ENCODE measurements at places on chromosomes 6 and 20.

- no peak for DNase-seq
Observed at GRCh38 chr20:2987861-2988260, 55.6 kb upstream of the GNRH2 start.

DNA sequence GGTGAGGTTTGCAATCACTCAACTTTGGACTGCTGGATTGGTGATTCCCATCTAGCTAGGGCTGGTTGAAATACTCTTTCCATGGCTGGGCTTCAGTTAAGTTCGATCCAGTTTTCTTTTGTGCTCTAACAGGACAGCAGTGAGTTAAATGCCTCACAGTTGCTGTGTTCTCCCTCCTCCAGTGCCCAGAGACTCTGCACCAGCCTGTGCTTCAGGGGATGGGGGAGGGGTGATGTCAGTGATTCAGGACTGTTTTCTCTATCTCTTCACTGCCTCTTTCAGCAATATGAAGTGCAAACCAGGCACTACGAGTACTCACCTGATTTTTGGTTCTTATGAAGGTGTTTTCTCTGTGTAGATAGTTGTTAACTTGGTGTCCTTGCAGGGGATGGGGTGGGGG lies 88.2 kb upstream of the FAM83B start:
- no peak for DNase-seq

- peak; percentile 7 for DNase-seq
Observed at GRCh38 chr20:49620364-49621240, 52.7 kb upstream of the PTGIS start.

DNA sequence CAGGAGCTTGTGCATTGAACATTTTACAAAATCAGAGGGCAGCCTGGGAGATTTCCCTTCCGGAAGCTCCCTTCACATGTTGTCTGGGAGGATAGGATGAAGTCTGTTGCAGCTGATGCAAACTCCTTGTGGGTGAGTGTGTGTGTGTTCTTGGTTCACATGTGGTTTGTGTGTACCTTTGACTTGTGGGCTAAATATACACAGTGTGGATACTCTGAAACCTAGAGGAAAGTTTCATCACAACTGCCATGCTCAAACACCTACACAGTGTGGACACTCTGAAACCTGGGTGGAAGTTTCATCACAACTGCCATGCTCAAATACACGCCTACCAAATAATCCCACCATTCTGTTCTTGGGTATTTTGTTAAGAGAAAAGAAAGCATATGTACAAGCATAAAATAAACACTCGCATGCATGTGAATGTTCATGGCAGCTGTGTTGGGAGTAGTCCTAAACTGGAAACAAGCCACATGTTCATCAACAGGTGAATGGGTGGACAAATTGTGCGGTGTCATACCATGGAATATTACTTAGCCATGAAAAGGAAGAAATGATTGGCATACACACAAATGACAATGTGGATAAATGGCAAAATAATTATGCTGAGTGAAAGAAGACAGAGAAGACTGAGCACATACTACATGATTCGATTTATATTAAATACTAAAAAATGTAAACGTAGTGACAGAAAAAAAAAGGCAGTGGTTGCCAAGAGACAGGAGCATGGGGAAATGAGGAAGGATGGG lies 1.8 kb downstream of the SCP2D1 start:
- no peak for DNase-seq

DNA sequence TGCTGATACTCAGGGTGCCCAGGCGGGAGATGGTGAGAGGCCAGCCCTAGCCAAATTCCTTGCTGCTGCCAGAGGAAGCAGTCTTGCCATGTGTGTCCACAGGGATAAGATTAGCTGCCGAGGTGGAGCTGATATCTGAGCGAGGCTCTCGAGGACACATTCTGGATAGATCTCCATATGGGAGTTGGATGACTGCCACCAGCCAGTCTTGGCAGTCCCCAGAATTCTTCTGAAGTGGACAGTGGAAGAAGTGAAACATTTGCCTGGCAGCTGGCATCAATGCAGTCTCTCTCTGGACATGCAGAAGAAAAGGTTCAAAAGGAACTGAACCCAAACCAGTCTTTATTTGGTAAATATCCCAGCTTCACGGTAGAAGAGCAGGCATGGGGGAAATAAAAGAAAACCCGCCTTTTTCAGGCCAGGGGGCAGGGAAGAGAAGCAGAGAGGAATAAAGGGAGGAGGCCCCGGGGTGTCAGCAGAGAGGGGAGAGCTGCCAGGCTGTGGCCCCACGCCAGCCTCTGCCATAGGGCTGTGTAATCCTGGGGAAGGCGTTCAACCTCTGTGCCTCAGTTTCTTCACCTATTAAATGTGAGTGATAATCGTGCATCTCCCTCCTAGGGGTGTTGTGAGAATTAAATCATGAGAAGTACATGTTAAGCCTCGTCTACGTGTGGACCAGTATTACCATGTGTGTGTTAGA lies 3.7 kb upstream of the FUCA2 start:
- DNase-seq, result no peak

DNA sequence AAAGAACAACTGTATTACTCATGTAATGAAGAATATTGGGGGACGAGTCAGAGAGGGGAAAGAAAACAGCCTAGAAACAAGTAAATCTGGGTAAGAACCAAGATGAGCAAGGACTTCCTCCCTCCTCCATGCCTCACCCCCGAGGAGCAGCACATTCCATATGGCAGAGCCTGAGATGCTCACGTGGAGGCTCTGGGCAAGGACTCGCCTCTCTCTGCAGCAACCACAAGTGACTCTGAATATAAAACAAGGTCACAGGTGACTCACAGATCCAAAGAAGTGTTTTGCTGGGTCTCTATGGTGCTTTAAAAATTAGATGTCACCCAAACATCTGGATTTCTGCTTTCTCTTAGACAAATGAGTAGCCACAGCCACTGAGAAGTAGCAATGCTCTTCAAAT lies 453.0 kb upstream of the SULF2 start:
- DNase-seq, result no peak

DNA sequence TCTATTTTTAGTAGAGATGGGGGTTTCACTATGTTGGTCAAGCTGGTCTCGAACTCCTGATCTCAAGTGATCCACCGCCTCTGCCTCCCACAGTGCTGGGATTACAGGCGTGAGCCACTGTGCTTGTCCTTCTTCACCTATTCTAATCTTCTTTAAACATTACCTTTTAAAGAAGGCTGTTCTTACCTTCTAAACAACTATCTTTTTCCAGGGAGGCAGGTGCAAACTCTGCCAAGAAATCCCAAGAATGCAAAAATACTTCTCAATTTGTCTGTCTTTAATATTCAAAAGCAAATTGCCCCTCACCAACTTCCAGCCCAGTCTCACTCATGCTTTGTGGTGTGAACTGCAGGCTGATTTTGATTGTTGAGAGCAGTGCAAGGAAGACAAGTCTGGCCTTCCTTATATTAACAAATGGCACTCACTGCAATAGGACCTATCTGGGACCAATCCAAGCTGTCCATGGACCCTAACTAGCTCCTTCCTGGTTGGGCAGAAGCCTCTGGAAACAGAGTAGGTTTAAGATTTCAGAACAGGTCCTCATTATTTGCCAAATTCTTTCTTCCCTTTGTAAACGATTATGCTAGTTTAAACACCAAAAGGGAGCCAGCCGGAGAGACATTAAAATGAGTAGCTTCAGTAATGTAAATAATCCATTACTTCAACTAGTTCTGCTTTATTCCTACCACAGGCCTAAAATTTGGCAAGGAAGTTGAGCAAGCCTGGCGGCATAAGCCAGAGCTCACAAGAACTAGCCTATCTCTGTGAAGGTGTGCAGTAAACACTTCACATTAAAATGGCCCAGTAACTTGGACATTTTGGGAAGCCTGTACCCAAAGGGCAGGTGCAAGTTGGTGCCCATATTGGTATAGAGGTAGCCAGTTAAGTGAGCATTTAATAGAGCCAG lies 1.6 kb downstream of the SCAND1 start:
- no peak for DNase-seq

DNA sequence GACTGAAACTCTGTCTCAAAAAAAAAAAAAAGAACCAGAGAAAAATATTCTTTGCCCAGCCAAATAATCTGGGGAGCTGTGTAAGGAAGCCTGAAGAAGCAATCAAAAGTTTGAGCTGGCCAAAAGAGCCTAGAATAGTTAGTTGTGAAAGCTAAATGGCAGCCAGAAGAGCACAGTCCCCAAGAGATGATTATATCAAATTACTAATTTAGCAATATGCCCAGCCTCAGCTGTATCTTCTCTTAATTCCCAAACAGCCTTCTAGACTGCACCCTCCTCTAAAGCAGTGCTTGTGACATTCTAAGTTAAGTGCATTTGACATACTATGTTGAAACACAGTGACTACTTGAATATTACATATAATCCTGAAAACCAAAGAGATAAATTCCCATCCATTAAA lies 38.9 kb downstream of the CDK19 start:
- DNase-seq, result no peak
